ENCODE measurements at places on chromosomes 12 and 14.

DNA sequence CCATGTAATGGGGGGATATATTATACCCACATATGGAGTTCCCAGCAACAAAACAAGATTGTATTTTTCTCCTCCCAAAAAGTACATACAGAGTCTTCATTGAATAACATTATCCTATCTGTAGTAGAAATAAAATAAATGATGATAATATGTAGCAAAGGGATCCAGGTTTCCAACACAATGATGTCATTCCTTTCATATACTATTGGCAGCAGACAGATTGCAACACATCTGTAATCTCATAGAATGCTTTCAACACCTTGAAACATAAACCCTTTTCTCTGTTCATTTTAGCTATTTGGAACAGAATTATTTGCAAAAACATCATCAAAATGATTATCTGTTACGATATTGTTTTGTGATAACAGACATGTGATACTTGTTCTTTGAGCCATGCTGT is 317.6 kb downstream of the DPF3 start:
- DNase-seq = no peak

GRCh38 chr12:7661741-7662140 is 4.0 kb downstream of the APOBEC1 start:
- no peak for DNase-seq

DNA sequence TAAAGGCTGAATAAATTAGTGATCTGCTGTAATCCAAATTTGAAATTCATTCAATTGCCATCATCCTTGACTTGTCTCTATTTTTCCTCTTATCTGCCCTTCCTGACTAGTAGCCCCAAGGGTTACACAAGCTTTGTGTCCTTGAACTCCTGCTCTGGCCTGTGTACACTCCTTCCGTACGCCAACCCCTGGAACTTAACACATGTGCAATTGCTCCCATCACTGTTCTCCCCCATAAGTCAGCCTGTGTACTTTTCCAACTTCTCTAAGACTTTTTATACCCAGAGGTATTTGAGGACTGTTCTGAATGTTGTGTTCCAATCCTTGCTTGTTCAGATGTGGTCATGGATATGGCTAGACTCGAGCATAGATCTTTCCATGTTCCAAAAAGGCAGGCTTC is 171.1 kb upstream of the G2E3 start:
- no peak for DNase-seq

DNA sequence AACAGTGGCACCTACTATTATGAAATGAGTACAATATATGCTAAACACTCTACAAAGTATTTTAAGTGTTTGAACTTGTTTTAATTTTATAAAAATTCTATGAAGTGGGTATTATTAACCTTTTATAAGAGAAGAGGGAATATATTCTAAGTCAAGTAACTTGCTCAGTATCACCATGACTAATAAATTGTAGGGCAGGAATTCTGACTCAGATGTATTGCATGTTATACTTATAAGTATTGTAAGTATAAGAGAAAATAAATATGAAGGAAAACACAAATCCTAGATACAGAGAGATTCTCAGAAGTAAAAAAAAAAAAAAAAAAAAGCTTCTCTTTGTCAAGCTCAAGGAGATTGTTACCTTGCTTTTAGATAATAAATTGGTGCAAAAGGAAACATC is 893.2 kb downstream of the SLC16A7 start:
- DNase-seq = no peak

DNA sequence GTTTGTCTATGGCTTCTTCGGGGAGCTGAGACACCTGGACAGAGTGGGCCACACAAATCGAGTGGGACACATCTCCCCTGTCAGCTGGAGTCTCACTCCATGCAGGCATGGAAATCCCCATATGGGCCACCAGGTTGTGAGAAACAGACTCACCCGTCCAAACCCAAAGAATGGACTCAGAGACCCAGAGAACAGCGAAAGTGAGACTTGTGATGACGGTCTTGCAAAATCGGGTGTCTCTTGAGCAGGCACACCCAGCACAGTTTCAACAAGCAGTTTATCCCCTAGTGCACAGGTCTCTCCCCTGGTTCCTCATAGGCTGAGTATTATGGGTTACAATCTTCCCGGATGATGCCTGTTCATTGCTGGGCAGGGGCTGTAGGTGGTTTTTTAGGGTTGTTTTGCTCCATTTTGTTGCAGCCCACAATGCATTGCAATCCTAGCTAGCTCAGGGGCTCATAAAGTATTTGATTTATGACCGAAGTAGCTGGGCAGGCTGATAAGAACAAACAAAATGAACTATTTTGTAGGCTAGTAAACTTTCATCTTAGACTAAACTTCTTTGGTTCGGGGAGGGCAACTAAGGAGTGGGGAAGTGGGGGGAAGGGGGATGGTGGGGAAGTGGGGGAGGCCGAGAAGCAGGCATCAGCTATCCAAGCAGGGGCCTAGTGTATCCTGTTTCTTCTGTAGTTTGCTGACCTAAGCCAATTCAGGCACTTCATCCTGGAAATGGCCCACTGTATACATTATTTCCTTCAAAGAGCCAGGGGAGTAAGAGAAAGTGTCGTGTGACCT is 45.3 kb downstream of the IQSEC3 start:
- DNase-seq = no peak

GRCh38 chr14:103801459-103801858 is 45.9 kb downstream of the PPP1R13B start:
- no peak for DNase-seq

DNA sequence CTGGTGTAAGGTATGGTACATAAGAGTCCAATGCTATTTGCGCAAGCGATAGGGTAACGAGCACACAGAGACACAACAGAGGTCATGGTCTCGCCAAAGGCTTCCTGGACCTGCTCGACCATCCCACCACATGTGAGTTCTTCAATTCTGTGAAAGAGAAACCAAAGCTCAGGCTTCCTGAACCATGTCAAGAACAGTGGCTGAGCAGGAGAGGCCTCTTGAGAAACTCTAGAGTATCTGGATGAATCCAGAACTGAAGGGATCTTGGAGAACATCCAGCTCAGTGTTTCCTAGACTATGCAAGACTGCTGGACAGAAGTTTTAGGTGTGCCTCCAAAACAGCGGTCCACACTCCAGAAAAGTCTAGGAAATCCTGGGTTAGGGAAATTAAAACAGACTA is 114.5 kb downstream of the TRAFD1 start:
- DNase-seq = no peak

DNA sequence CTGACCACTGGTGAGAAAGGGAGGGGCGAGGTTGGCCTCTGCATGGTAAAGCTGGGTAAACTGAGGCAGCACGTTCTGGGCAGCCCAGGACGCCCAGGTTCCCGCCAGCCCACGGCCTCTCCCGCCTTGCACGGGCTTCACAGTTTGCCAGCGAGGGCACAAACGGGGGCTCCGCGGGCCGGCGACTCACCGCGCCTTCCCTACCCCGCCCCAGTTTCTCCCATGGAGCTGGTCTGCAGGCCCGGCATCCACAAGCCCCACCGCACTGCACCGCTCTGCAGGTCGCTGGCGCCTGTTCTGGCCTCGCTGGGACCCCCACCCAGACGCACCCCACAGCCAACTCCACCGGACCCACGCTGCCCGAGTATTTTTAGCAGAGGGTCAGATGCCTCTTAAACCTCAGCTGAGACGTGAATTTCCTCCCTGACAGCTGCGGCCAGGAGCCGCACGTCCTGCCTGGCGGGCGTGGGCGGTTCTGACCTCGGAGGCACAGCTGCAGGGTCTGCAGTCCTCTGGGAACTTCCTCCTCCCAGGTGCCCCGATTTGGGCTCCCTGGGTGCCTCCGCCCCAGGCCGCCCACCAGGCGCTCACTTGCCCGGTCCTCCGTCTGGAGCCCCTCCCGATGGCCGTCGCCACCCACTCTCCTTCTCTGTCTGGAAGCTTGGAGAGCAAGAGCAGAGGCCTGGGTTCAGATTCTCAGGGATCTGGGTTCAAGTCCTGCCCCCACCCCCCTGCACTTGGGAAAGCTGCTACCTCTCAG is 29.5 kb upstream of the INF2 start:
- no peak for DNase-seq

DNA sequence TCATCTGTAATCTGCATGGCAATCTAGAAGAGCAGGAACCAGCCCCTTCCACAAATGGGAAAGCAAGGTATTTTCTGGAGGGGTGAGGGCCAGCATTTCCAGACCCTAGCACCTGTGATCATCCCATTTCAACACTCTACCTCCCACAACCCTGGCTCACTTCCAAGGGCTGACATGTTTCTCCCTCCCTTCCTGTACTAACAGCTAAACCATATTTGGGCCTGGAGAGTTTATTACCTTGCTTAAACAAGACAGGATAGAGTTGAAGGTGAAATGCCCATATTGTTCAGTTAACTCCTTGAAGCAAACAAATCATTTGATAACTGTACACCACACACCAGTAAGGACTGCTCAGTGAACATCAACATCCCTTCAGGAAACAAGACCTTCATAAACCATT is 158.4 kb downstream of the PPM1H start:
- no peak for DNase-seq

DNA sequence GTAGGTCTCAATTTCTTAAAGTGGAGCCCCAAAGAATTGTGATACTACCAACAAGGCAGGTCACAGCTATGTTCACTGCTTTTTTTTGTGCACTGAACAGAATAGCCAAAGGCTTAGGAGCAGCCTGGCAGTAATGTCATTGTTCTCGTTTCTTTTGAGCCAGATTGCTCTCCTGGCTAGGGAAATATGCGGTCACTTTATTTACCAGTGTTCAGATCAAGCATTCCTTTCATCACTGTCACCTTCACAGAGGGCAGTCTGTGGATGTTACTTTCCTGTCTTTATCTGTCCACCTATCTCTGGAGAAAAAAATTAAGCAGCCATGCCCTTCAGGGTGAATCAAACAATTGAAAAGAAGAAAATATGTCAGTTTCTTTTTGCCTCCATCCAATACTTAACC is 159.6 kb downstream of the BTG1 start:
- DNase-seq = no peak

GRCh38 chr12:38919191-38919590 is 13.8 kb upstream of the CPNE8 start:
- DNase-seq = no peak
